ENCODE measurements at places on chromosomes 7 and 10.

- no peak for DNase-seq
These were observed 203.0 kb upstream of the MDFIC start for GRCh38 chr7:114718861-114719260.

GRCh38 chr7:123846217-123846891 lies 1.4 kb downstream of the HYAL4 start:
- no peak for DNase-seq

- DNase-seq, result no peak
These were observed 242.6 kb upstream of the ZNF32 start for GRCh38 chr10:43891241-43891640.

- no peak for DNase-seq
These were observed 81.0 kb downstream of the HYCC1 start for GRCh38 chr7:22932896-22933295.

GRCh38 chr10:86579883-86580520 lies 58.4 kb upstream of the WAPL start:
- no peak for DNase-seq

- no peak for DNase-seq
These were observed 278.5 kb downstream of the DNAJB6 start for GRCh38 chr7:157615101-157615817.

DNA sequence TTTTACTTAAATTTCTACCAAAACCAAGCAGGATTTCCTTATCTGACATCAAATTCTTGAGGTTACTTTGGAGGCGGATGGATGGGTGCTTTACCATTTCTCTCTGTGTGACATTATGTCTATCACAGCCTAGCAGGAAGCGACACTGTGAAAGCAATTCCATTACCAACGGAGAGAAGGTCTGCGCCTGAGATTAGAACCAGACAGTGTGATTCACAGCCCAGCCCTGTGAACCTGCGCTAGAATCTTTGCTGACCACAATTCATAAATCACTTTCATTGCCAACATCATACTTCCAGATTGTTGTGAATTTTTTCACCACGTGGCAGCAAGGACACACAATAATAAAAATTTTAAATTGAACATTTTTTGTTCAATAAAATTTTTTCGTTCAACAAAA lies 126.5 kb downstream of the CUBN start:
- no peak for DNase-seq

DNA sequence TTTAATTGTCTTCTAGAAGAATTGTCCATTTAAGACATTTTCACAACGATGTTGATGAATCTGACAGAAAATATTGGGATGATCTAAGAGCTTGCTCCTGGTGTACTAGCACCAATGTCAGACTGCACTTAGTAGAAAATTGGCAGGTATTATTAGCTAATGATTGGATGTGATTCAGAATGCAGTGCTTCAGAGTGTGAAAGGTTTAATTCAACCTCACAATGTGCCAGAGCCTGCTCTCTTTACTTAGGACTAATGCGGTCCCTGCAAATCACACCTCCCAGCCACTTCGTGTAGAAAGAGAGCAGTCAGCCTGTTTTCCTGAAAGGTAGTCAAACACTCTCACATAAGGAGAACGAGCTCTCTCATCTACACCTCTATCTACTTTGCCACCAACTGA lies 197.5 kb downstream of the ZNF438 start:
- no peak for DNase-seq

DNA sequence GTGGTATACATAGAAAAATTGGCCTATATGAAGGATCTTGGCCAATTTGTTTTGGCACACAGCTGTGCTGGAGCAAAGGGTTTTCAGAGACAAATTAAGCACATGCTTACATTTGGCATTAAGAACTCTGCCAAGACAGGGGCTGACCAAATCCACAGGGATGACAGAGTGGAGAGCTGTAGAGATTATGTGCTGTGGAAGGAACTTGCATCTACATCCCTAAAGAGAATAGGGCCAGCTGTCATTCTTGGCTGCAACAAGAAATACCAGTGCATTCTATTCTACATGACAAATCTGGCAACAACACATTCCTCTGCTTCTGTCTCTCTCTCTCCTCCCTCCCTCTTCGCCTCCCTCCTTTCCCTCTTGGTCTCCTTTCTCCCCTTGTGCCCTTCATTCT lies 75.6 kb downstream of the POM121L12 start:
- no peak for DNase-seq

DNA sequence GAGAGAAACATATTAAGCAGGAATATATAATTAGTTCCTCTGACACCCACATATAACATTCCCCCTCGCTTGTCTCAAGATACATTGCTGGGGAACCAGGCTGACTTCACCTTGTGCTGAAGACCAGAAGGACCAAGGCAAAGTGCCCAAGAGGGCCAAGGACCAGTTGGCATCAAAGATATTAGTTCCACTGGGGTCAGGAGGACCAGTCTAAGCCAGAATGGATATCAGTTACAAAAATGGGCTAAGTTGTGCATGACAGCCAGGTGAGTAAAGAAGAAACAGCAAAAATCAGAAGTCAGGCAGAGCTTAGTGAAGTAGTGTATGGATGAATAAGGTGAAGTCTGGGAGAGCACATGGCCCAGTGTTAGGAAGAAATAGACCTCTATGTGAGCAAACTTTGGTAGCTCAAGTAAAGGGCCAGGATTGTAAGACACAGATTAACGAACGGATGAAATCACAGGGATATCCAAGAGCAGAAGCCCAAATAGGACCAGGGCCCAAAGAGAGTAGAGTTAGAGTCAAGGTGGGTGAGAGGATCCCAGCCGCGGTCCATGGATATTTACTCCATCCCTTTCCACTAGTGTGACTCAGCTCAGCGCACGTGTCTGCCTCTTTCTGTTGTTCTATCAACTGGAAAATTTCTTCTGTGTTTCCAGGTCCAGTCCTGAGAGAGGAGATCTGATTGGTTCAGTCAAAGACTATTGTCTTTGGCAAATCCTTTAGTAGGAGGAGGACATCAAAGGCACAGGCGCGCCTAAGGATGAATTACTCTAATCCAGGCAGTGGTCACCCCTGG lies 5.0 kb downstream of the CALD1 start:
- no peak for DNase-seq

DNA sequence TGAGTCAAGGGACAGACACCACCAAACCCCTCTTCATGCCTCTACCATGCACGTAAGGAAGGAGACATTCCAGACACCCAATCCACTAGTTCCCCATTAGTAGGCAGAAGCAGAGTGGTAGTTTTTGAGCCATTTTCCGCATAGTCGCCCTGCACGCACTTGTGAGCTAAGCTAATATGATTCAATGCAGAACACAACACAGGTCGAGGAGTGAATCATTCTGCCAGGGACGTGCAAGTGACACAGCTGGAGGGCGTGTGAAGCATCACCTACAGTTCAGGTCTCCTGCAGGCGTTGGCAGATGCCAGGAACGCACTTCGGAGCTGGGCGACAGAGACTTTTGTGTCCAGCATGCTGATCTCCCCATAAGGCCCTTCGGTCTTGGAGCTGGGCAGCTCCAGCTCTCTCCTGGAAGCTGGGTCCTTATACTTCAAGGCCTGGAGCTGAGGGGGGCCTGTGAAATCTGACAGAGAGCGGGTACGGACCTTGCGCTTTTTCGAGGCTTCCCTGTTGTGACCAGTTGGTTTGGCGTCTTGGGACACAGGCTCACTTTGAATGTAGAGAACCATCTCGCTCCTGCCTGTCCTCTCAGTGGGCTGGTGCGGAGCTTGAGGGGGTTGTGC lies 102.4 kb downstream of the SVIL start:
- no peak for DNase-seq

DNA sequence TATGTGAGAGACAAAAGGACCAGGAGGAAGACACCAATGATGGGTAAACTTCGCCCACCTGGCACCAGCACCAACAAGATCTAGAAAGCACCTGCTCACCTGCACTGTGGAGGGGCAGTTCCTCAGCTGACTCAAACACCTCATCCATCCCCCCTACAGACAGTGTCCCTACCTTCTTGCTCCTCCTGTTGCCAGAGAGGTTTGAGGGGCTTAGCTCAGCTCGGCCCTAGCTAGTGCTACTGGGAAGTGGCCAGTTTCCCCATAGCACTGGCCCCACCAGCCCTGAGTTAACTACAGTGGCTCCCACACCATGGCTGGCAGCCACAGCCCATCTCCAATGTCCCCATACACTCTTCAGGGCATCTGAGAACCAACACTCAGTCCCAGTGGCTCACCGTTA lies 70.8 kb downstream of the GRID1 start:
- no peak for DNase-seq

DNA sequence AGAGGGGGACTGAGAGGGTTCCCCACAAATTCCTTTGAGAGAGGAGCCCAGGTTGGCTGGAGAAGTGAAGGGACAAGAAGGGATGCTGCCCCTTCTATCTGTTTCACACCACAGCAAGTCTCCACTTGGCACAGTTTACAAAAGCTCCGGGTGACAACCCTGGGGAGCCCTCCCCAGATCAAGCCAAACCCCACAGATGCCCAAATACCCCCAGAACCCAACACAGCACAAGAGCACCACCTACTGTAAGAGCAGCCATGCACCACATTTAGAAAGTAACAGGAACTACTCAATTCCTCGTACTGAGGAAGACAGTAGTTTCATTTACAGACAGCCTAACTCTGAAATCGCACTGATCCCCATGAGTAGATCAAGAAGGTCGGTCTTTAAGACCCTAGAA lies 67.8 kb upstream of the ATP6V0A4 start:
- no peak for DNase-seq

- no peak for DNase-seq
These were observed 166.8 kb upstream of the PFKP start for GRCh38 chr10:2900530-2900929.
